ENCODE measurements at places on chromosomes 11 and 22.

- DNase-seq = no peak
These were observed 313.5 kb upstream of the CHORDC1 start for GRCh38 chr11:90536301-90536700.

DNA sequence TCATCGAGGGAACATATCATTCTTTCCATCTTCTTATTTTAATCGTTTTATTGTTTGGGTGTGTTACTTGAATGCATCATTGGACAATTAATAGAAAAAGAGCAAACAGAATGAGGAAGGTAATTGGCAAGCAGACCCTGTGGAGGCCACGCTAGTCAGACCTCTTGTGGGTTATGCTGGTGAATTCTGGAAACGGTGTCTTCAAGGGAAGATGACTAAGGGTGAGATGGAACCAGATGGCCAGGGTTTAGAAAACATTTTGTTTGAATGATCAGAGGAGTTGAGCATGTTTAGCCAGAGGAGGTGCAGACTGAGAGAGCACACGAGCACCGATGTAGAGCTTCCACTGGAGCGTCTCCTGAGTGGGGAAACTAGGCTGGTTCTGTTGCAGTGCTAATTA, 8.5 kb downstream of the ST14 start:
- no peak for DNase-seq

GRCh38 chr11:66333896-66334604, 2.2 kb downstream of the RIN1 start:
- no peak for DNase-seq

DNA sequence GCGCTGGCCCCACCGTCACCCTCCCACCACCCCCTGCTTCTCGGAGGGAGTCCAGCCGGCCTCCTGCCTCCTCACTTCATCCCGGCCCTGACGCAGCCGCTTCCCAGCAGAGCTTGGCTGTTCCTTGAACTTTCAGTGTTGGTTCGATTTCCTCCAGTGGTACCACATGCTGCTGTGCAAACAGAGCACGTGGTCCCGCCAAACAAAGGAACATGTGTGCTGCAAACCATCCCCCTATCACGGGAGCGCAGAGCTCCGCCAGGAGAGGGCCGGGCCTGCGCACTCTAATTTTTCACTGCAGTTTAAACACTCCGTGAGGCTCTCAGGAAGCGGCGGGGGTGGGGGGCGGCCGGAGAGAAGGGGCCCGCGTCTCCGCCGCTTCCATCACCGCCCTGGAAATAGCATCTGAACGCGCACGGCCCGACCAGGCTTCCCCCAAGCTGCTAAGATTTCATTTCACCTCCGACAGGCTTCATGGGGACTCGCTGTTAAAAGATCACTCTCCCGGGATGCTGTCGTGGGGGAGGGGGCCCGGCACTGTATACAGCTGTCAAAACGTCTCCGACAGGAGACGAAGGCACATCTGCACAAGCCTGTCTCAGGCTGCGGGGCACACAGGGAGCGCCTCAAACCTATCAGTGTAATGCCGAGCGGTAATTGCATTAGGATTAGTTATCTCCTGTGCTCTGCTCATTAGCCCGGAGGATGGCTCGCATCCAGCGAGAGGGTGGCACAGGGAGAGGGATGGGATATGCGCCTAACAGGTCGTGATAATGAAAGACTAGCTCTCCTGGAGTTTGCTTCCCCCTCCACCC, 269.9 kb upstream of the SORL1-AS1 start:
- no peak for DNase-seq

DNA sequence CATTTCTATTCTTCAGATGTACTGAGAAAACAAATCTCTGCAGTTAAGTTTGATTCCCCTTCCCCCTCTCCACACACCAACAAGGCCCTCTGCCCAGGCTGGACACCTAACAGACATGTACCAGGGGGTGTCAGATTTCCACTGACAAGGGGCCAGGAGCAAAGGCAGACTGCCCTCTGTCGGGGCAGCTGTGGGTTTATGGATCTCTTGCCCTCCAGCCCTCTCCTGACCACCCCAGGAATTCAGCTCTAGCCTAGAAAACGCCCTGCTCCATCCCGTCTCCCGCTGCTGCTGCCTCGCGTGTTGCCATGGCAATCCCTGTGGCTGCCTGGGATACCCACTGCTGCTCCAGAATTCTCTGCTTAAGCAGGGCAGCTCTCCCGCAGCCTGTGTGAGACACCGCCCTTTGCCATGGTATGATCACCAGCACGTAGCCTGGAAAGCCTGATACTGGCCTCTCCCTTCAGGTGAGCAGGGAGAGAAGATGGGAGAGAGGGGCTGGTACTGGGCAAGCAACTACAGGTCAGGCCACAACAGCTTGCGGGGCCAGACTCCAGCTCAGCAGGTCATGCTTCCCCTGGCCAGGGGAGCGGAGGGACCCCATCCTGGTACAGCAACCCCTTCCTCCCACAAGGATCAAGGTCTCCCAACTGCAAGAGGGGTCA, 41.6 kb downstream of the BUD13 start:
- DNase-seq = no peak

- no peak for DNase-seq
These were observed 10.2 kb downstream of the YPEL4 start for GRCh38 chr11:57639321-57640067.
